ENCODE measurements at places on chromosomes 5 and 9. TPM values are rescaled to one million over a fixed set of nuclear protein-coding genes. Genes with fewer than 3 reads are reported as not detected.

DNA sequence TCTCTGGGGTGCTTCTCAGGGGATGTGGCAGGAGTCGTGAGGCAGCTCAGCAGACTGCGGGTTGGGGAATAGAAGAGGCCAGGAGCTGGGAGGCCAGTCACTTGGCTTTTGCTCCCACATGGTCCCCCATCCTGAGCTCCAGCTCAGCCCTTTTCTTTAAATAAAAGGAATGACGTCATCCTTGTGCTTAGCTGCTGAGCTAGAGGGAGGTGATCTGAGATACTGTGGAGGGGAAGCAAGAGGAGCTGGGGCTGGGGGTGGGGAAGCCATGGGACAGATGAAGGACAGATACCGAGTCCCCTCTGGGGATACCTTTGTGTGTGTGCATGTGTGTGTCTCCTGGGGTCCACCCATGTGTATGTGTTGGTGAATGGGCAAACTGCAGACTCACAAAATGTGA lies 89.0 kb upstream of the ARAP3 start:
- no peak for DNase-seq

GRCh38 chr5:64210866-64211265 lies 45.2 kb downstream of the RNF180 start:
- peak; percentile 95 for DNase-seq

GRCh38 chr9:133520121-133520835 lies 4.5 kb downstream of the MYMK start:
- DNase-seq, result no peak

- no peak for DNase-seq
These were observed 16.2 kb downstream of the RALGDS start for GRCh38 chr9:133104718-133105460.

DNA sequence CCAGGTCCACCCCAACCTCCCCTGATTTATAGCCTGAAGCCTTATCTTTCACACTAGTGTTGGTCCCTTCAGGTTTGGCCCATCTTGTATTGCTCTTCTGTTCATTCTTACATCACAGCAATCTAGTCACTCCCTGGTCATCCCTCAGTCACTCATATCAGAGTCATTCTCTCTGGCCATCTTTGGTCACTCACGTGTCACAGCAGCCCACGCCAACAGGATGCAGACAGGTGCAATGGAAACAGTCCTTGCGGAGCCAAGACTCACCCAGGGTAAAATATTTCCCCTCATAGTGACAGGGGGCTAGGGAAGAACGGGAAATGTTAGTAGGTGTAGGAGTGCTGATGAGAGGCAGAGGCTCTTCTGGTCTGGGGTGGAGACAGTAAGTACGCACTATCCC lies 610 bp downstream of the MSMP start:
- DNase-seq, result no peak

- DNase-seq, result no peak
These were observed 40.0 kb upstream of the ADRB2 start for GRCh38 chr5:148786456-148786855.

- no peak for DNase-seq
These were observed 31.2 kb upstream of the LAMC3 start for GRCh38 chr9:130977811-130978221.

GRCh38 chr5:101278917-101279316 lies 375.8 kb upstream of the ST8SIA4 start:
- no peak for DNase-seq

DNA sequence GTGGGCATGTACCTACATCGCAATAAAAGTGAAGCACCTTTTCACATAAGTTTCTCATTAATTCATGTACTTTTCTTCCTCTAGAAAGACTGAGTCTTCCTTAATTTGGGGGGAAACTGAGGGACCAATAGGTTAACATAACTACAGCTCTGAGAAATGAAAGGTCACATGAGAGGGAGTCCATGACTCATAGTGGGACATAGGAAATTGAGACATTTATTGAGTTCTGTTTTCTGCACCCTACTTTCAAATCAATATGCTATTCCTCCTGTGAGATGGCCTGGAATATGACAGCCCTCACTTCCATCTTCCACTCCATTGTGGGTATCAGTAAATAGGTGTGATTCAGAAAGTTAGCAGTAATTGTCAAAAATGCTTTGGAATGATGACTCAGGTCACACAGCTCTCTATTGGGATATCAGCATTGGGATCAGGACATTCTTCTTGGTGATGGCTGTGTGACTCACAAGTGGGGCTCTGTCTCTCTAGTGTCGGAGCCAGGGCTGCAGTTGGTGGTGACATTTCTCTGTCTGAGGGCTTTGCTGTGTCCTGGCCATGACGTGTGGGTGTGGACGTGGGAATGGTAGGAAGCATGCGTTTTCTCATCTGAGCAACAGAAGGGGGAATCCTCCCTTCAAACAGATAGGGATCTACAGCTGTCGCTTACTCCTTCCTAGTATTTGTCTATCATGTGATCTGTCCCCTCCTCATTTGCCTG lies 125.0 kb downstream of the TRIO start:
- peak; percentile 89 for DNase-seq

GNA14 gene
- not detected for total RNA-seq

FABP6 gene
- total RNA-seq, result not detected

TMEM215 gene
- total RNA-seq, result not detected

Measured in myocyte (in vitro differentiated cells).